Gastrocnemius medialis (tissue), 4 donors: ENCODE measurements at places on chromosomes 11 and 22. TPM values are rescaled to one million over a fixed set of nuclear protein-coding genes. Genes with fewer than 3 reads are reported as not detected.

The TM7SF2 gene
- total RNA-seq, result 9.3 TPM

The TUBA8 gene
- 68.7 TPM for total RNA-seq

The MYO18B gene
- 364 TPM for total RNA-seq

DNA sequence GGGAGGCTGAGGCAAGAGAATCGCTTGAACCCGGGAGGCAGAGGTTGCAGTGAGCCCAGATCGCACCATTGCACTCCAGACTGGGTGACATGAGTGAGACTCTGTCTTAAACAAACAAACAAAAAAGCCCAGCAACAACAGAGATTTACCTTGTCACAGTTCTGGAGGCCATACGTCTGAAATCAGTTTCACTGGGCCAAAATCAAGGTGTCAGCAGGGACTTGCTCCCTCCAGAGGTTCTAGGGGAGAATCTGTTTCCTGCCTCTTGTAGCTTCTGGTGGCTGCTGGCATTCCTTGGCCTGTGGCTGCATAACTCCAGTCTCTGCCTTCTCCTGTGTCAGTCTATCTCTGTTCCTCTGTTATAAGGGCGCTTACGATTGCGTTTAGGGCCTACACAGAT lies 1.5 kb downstream of the DDX10 start:
- H3K4me3 ChIP-seq, result no peak overlapping the region
- no peaks in the 10 kb centered on the region for H3K27me3 ChIP-seq
- no peak for DNase-seq
- peaks cover 23% of the 10 kb centered on the region for H3K4me1 ChIP-seq

DNA sequence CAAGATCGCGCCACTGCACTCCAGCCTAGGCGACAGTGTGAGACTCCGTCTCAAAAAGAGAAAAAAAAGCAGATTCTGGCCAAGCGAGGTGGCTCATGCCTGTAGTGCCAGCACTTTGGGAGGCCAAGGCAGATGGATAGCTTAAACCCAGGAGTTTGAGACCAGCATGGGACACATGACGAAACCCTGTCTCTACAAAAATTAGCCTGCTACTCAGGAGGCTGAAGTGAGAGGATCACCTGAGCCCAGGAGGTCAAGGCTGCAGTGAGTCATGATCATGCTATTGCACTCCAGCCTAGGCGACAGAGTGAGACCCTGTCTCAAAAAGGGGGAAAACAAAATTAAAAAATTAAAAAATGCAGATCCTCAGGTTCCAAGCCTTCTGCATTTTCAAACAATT lies 14.0 kb downstream of the PGAP2 start:
- no peak overlapping the region for H3K4me3 ChIP-seq
- H3K4me1 ChIP-seq, result no peaks in the 10 kb centered on the region
- DNase-seq, result no peak
- no peak overlapping the region for H3K27ac ChIP-seq

- no peaks in the 10 kb centered on the region for H3K4me1 ChIP-seq
- no peak for DNase-seq
- H3K27ac ChIP-seq, result no peak overlapping the region
- H3K36me3 ChIP-seq, result no peaks in the 10 kb centered on the region
- H3K27me3 ChIP-seq, result no peaks in the 10 kb centered on the region
Measured at GRCh38 chr11:27174672-27175210, 134.1 kb downstream of the BBOX1 start.

DNA sequence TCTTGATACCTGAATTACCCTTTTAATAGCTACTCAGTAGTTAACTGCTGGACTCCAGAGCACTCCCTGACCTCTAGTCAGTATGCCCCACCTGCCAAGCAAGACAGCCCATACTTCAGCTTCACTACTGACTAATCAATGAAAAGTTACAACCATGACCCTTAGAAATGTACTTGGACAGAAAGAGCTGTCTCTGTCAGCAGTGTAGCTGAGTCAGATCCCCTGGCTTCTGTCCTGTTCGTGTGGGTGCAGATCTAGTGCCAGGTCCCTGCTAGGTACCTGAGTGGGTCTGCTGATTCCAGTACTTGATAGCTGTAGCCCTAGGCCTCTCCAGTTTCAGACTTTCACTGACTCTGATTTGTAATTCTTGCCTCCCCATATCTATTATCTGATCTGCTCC lies 265.8 kb upstream of the POU2AF2 start:
- no peak for DNase-seq
- no peak overlapping the region for H3K27ac ChIP-seq
- no peaks in the 10 kb centered on the region for H3K36me3 ChIP-seq
- no peaks in the 10 kb centered on the region for H3K27me3 ChIP-seq
- no peak overlapping the region for H3K4me3 ChIP-seq
- H3K4me1 ChIP-seq, result no peaks in the 10 kb centered on the region

The OR51M1 gene
- not detected for total RNA-seq
